Inflammatory macrophage treated with lipopolysaccharide for 1 hour (primary cell): ENCODE measurements at places on chromosomes 5 and 9.

DNA sequence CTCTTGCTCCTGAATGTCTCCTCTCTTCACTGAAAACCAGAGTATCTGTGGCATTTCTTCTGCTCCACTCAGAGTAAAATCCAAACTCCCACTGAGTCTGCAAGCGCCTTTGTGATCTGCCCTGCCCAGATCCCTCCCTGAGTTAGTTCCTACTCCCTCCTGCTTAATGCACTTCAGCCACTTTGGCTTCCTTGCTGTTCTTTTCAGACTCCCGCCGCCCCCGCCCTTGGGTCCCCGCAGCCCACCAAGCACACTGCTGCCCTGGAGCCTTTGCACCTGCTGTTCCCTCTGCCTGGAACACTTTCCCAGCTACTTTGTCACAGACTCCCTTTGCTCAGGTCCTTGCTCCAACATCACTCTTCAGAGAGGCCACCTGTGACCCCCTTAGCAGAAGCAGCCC, 127.2 kb upstream of the SLC25A48 start:
- no peak for DNase-seq

DNA sequence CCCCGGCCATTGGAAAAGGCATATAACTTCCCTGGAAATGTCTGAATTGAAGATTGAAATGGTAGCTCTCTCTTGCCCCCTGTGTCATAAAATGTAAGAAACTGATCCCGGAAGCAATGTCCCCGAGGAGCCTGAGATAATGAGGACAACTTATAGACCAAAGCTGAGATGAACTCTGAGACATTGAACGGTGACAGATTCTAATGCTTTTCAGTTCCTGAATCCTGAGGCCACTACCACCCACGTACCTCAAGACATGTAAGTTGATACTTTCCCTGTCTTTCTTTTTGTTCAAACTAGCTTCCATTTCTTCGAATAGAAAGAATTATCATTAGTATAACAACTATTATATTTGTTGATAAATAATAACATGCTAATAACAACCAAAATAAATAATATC, 51.0 kb downstream of the KIF4B start:
- DNase-seq, result no peak

DNA sequence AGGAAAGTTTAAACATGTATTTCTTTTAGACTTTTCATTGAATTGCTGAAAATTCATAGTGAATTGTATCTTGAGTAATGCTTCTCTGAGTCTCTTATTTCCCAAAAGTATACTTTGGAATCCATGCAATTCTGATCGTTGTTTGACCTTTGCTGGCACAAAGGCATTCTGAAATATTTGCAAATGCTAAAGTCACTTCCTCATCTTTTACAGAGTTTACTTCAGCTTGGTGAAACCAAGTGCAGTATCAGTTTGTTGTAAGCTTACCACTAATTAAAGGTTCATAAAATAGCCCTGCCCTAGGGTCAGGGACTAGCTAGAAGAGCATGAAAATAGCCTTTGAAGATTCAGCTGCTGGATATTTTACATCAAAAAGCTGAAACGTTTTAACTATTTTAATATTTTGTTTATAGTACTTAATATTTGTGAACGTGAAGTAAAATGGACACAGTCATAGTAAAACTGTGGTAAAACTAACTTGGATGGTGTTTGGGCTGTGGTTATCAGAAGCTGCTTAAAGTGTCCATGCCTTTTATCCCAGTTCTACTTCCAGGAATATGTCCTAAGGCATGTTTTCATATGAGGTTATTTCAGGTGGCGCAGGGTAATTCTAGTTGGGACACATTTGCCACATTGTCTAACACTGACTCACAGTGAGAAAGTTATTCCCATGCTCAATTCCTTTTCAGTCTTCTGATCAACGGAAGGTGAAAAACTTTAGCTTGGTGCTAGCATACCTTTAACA, 45.3 kb downstream of the SLC22A5 start:
- DNase-seq, result peak; percentile 63

- no peak for DNase-seq
These were observed 616.4 kb upstream of the NUDT12 start for GRCh38 chr5:104178829-104179456.

DNA sequence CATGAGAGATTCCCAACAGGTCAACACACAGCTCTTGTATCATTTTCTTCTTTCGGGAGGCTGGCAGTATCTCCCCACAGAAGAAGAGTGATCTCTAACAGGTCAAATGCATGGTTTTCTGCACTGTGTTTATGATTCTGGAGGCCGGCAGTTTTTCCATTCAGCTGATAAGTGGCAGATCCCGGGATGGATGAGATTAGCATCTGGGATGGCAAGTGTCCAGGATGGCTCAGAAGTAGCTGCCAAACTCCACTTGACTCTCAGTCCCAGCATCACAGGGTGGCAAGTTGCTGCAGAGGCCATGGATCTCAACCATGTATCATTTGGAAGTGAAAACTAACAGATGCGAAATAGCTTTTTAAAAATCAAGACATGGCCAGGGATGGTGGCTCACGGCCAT, 97.8 kb upstream of the SLC44A1 start:
- no peak for DNase-seq

GRCh38 chr9:113774963-113775362, 101.1 kb upstream of the ZNF618 start:
- DNase-seq, result no peak

DNA sequence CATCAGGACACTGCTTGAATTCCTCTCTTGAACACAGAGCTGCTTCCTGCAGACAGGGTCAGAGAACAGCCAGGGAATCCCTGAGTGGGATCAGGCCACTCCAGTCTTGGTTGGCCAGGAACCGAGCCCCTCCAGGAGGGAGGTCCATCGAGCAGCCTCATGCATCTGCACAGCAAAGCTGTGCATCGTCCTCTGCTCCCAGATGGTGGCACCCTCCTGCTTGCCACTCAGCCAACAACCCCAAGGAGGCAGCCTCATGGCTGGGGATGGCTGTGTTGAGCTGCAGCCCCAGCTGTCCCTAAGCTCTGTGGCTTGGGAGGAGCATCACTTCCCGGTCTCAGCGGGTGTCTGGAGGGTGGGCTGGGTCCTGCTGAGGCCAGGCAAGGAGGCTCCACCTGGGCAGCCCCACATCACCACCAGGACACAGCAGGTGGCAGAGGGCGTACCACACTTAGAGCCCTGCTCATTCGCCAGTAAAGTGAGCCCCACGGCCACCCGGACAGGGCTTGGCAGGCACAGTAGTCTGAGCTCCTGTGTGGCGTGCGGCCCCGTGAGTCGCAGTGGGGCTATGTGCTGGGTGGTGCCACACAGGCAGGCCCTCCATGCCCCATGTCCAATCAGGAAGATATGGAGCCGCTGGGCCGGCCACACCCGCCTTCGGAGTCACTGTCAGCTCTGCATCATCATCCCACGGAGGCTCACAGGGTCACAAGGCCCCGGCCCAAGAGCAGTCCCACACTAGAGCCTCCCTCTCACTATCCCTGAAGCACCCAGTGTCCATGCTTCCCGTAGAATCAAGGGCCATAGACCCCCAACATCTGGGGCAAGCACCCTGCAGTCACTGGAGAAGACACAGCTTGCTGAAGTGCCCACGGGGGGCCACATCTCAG, 11.9 kb downstream of the LPCAT1 start:
- no peak for DNase-seq

DNA sequence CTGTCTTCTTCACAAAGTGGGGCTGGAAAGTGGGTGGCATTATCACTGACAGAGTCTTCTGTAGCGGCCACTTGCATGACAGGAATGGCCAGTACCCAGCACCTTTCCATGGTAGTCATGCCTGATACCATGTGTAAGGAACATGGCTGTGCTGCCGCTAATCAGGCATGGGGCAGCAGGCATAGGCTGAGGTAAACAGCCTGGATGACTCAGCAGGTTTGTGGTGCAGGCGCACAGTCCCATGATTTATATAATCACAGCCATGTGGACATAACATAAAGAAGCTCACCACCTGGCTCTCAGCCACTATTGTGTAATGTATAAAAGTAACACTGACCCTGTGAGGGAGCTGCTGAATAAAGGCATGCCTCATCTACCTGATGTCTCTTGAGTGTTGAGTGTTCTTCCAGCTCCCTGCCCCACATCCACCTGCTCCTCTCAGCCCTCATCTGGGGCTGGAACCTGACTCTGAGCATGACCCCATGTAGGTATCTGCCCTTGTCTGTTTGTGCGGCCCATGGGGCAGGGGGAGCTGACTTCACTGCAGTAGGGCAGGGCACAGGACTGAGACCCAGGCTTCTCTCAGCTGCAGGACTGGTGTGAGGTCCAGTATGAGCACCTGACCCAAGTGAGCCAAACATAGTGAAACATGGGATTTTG, 13.2 kb upstream of the ICE1 start:
- DNase-seq, result no peak

DNA sequence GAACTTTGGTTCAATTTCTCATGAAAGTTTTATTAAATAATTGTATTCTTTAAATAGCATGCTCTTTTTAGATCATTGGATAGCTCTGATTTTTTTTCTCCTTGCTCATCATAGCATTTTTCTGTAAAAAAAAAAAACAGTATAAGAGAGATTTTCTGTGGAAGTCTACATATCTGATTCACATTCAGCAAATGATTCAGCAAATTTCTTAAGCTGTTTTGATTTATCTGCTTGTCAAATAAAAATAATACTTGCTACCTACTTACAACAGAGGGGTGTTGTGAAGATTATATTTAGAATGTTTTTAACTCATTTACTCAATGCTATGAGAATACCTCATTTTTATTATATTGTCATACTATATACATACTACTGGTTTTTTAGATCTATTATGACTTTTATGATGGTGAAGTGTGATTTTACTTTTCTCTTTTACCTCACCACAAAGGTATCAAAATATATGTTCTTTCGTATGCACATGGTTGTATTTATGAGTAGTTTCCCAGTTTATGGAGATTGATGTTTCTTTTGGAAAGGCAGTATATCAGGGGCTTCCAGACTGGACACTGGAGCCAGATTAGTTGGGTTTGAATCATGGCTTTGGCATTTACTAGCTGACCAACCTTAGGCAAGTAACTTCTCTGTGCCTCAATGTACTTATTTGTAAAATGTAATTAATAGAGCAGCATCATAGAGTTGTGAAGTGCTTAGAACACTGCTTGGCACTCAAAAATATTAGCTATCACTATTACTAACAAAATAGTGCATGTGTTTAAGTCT, 25.5 kb downstream of the TNPO1 start:
- no peak for DNase-seq
